ENCODE measurements at places on chromosomes 12 and 14. TPM values are rescaled to one million over a fixed set of nuclear protein-coding genes. Genes with fewer than 3 reads are reported as not detected.

The EIF2S3B gene
- total RNA-seq, result 0.44 TPM

The NOVA1 gene
- total RNA-seq, result 3.3 TPM

The NOXRED1 gene
- total RNA-seq, result 0.33 TPM

The IPO4 gene
- total RNA-seq, result 52.6 TPM

The CACNA2D4 gene
- 0.51 TPM for total RNA-seq

The ZDHHC22 gene
- 0.24 TPM for total RNA-seq

The PRPH gene
- not detected for total RNA-seq

The ATP23 gene
- total RNA-seq, result 5.9 TPM

The ERP29 gene
- 116 TPM for total RNA-seq

The SIRT4 gene
- total RNA-seq, result 1.4 TPM

The C1R gene
- total RNA-seq, result 3.6 TPM

The EXD2 gene
- 18.6 TPM for total RNA-seq

The MAP3K9 gene
- 0.11 TPM for total RNA-seq

The GPRC5D gene
- not detected for total RNA-seq

The TMEM121 gene
- 4.8 TPM for total RNA-seq

The PMEL gene
- total RNA-seq, result 0.42 TPM

The CISTR gene
- not detected for total RNA-seq

The KRT6C gene
- total RNA-seq, result not detected
